ENCODE measurements at places on chromosomes 13 and 19.

DNA sequence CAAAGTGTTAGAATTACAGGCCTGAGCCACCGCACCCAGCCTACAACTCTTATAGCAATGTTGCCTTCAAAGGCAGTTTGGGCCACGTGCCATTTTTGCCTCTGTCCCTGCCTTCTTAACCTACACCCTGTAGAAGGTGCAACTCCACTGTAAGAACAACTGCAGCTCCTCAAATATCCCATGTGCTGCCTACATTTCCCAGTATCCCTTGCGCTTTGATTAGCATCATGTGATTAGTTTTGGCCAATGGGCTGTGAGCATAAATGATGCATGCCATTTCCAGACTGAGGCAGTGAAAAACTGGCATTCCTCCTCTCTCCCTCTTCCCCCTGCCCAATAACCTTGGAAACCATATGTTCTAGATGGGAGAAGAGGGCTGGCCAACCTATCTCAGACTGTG is 75.2 kb upstream of the MRI1 start:
- DNase-seq, result no peak

DNA sequence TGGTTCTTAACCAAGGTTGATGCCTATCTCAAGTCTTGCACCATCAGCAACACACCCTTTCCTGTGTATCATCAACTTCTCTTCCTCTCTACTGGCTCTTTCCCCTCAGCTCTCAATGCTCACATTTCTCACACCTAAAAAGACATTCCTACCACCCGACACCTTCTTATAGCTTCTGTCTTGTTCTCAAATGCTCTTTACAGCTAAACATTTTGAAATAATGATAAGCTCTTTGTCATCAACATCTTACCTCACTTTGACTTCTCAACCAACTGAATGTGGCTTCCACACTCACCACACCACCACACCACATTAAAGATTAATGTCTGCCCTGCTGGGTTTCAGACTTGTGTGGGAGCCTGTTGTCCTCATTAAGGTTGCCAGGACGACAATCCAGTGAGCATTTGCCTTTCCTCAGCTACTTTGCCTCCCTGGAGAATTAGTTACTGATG is 67.8 kb downstream of the RXFP2 start:
- no peak for DNase-seq

DNA sequence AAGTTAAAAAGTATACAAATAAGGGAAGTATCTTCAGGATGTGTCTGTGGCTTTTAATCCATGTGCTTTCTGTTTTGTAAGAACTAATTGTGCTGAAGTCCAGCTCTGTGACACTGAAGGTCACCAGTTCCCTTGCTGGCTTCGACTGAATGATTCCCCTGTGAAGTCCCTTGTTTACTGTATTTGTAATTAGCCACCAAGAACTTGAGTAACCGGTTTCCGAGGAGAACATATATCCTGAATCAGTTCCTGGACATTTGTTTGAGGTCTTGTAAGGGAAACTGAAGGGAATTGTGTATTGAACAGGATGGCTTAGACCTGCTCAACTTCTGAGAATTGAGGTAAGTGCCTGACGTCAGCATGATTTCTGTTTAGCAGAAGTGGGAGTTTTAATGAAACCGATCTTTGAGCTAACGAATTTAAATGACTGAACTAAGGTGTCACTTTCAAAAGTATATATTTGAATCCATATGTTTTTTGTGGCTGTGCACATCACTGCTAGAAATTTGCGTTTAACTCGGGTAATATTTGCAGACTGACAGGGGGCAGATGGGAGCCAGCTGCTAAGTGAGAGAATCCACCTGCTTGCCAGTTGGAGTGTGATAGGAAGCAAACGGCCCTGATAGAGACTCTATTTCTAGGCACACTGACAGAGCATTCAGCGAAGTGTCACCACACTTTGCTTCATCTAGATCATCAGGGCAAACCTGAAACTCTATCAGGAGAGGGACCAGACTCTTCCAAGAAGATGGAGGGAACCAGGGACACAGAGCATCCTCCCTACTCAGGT is 530.0 kb downstream of the RFC3 start:
- no peak for DNase-seq

DNA sequence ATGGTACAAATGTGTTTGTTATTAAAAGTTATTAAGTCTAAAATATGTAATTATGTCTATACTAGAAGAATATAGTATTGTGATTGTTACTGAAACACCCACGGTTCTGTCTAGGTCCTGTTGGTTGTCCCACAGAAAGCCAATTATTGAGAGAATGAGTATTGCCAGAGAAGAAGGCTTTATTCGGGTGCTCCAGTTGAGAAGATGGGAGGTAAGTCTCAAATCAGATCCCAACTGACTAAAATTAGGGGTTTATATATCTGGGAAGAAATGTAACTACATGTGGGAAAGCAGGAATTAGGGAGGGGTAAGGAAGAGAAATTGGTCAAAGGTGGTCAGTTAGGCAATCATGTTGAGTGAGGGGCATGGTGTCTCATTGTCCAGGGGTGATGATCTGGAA is 798.4 kb downstream of the PCDH17 start:
- DNase-seq, result no peak

DNA sequence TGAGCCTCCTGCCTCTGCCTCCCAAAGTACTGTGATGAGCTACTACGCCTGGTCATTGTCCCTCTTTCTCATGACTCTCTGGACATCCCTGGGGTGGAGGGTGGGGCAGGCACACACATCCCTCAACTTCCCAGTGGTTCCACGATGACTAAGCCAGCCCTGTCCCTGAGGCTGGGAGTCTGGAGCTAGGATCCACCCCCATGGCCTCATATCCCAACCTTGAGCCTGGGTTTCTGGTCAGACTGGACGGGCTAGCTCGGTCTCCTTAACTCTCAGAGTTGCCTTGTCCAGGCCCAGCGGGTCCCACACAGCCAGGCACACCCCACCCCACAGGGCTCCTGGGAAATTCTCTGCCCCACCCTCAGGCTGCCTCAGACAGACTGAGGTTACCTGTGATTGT is 19.6 kb downstream of the IER2 start:
- DNase-seq, result no peak

- DNase-seq, result peak; percentile 40
Observed at GRCh38 chr13:32045982-32046785, 14.6 kb downstream of the FRY start.

GRCh38 chr19:23403581-23404324 is 8.5 kb upstream of the ZNF91 start:
- no peak for DNase-seq

DNA sequence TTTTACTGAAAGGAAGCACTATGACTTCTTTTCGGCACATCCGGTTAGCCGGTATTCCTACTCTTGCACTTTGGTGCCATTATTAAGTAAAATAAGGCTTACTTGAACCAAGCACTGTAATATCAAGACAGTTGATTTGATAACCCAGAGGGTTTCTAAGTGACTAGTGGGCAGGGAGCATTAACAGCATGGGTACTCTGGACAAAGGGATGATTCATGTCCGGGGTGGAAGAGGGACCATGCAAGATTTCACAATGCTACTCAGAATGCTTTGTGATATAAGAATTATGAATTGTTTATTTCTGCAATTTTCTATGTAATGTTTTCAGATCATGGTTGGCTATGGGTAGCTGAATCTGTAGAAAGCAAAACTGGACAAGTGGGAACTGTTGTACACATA is 282.1 kb downstream of the TDRD3 start:
- no peak for DNase-seq

- DNase-seq, result no peak
Observed at GRCh38 chr13:103873725-103874124, 807.5 kb upstream of the SLC10A2 start.

DNA sequence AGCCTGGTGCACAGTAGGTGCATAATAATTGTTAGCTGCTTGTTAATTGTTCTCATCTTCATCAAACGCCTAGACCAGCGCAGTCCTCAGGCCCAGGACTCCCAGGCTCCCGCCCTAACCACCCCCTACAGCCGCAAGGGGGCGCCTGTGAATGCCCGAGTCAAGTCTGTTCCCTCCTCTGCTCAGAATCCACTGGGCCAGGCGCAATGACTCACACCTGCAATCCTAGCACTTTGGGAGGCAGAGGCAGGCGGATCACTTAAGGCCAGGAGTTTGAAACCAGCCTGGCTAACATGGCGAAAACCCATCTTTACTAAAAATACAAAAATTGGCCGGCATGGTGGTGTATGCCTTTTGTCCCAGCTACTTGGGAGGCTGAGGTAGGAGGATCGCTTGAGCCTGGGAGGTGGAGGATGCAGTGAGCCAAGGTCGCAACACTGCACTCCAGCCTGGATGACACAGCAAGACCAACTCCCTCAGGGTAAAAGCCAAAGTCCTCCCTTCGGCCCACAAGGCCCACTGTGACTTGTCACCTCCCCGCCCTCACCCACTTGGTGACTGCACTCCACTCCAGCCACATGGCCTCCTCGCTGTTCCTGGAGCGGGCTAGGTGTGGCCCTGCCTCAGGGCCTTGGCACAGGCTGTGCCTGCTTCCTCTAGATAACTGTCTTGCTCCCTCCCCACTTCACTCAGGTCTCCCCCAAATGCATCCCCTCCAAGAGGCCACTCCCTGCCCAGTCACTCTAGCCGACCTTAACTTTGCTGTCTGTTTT is 9.1 kb downstream of the ZNF653 start:
- DNase-seq, result peak; percentile 31

- no peak for DNase-seq
Observed at GRCh38 chr13:105878119-105878700, 657.3 kb downstream of the EFNB2 start.

DNA sequence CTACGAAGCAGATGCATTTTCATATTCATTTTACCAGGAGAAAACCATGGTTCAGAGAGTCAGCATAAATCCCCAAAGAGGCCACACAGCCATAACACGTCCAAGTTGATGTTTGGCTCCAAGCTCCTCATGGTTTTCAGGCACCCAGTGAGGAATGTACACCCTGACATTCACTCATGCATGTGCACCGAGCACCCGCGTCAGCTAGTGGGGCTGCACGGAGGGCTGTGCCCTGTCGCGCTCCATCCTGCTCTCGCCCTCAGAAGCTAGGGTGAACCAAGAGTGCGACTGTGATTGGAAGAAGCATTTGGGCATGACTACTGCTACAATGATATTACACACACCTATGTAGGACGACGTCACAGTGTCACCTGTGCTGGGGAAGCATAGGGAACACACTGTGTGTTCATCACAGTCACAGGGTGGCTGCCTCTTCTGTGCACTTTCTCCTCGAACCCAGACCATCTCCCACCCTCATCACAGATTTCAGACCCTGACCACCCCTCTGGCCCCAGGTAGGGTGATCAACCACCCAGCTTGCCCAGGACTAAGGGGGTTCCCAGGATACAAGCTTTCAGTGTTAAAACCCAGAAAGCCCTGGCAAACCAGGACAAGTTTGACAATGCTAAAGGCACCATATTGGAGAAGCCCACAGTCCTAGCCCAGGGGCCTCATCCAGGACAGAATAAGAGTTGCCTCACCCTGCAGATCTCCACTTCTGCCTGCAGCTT is 148.6 kb upstream of the ZNF507 start:
- DNase-seq, result no peak

GRCh38 chr13:98309569-98310335 is 132.7 kb upstream of the RNF113B start:
- no peak for DNase-seq

DNA sequence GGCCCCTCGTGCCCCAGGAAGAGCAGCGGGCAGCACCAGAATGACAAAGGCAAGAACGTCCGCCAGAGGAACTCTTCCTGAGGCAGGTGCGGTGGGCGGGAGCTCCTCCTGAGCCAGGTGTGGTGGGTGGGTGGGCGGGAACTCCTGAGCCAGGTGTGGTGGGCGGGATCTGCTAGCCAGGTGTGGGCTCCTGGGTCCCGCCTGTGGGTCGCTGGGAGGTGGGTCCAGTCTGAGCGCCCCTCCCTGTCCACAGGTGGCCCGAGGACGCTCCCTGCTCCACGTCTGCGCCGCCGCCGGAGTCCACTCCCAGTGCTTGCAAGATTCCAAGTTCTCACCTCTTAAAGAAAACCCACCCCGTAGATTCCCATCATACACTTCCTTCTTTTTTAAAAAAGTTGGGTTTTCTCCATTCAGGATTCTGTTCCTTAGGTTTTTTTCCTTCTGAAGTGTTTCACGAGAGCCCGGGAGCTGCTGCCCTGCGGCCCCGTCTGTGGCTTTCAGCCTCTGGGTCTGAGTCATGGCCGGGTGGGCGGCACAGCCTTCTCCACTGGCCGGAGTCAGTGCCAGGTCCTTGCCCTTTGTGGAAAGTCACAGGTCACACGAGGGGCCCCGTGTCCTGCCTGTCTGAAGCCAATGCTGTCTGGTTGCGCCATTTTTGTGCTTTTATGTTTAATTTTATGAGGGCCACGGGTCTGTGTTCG is 7.0 kb upstream of the HCN2 start:
- no peak for DNase-seq

- DNase-seq, result no peak
Observed at GRCh38 chr13:75769141-75769905, 133.2 kb downstream of the LMO7 start.

- peak; percentile 22 for DNase-seq
Observed at GRCh38 chr13:20703780-20704458, 420 bp downstream of the IL17D start.
